ENCODE measurements at places on chromosomes 5 and 9. TPM values are rescaled to one million over a fixed set of nuclear protein-coding genes. Genes with fewer than 3 reads are reported as not detected.

SPINK13 gene
- not detected for total RNA-seq

KCNN2 gene
- total RNA-seq = not detected

PCDH1 gene
- 0.77 TPM for total RNA-seq

NUTM2G gene
- not detected for total RNA-seq

HEMGN gene
- not detected for total RNA-seq

CDX1 gene
- total RNA-seq = 0.38 TPM

SERINC5 gene
- 27.1 TPM for total RNA-seq

OBP2B gene
- total RNA-seq = not detected

LRRC70 gene
- 1.2 TPM for total RNA-seq

TRMT10B gene
- 2.8 TPM for total RNA-seq

ADGRD2 gene
- not detected for total RNA-seq

CNTNAP3 gene
- total RNA-seq = 2.9 TPM

GAPVD1 gene
- total RNA-seq = 40.6 TPM

SPATA31C1 gene
- not detected for total RNA-seq

INIP gene
- 24.9 TPM for total RNA-seq

MEGF10 gene
- under 0.01 TPM for total RNA-seq

NME5 gene
- total RNA-seq = 1.7 TPM

DOCK2 gene
- total RNA-seq = 3.4 TPM

INVS gene
- 31.0 TPM for total RNA-seq

ACOT12 gene
- total RNA-seq = under 0.01 TPM

ENTPD8 gene
- not detected for total RNA-seq

CD14 gene
- 3.3 TPM for total RNA-seq
